WTC11 (cell line): ENCODE measurements at places on chromosomes 11 and 22. TPM values are rescaled to one million over a fixed set of nuclear protein-coding genes. Genes with fewer than 3 reads are reported as not detected.

- no peaks in the 10 kb centered on the region for H3K4me1 ChIP-seq
- DNase-seq: no peak
- no peaks in the 10 kb centered on the region for H3K27me3 ChIP-seq
- no peak overlapping the region for H3K4me3 ChIP-seq
- H3K27ac ChIP-seq: no peak overlapping the region
- no peaks in the 10 kb centered on the region for H3K36me3 ChIP-seq
Measured at GRCh38 chr11:1461826-1462697, 24.5 kb downstream of the MOB2 start.

DNA sequence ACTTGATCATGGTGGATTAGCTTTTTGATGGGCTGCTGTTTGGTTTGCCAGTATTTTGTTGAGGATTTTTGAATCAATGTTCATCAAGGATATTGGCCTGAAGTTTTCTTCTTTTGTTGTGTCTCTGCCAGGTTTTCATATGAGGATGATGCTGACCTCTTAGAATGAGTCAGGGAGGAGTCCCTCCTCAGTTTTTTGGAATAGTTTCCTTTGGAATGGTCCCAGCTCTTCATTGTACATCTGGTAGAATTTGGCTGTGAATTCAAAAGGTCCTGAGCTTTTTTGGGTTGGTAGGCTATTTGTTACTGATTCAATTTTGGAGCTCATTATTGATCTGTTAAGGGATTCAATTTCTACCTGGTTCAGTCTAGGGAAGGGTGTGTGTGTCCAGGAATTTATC lies 78.1 kb downstream of the CTSC start:
- peaks cover 80% of the 10 kb centered on the region for H3K36me3 ChIP-seq
- H3K27ac ChIP-seq: no peak overlapping the region
- no peak for DNase-seq

GRCh38 chr22:23763579-23763945 lies 772 bp downstream of the C22orf15 start:
- peak; percentile 70 for DNase-seq
- peaks cover 29% of the 10 kb centered on the region for H3K4me1 ChIP-seq
- peak overlapping the region; percentile 70; the same call in 1 of the 2 replicates for H3K27ac ChIP-seq
- peaks cover 5% of the 10 kb centered on the region for H3K27me3 ChIP-seq
- peaks cover 2% of the 10 kb centered on the region for H3K36me3 ChIP-seq
- peak overlapping the region; percentile 50; the same call in 1 of the 2 replicates for H3K4me3 ChIP-seq

- H3K4me3 ChIP-seq: no peak overlapping the region
- no peak overlapping the region for H3K27ac ChIP-seq
- H3K36me3 ChIP-seq: no peaks in the 10 kb centered on the region
- H3K27me3 ChIP-seq: no peaks in the 10 kb centered on the region
- DNase-seq: no peak
Measured at GRCh38 chr11:117837070-117837776, 12.7 kb upstream of the FXYD2 start.

DNA sequence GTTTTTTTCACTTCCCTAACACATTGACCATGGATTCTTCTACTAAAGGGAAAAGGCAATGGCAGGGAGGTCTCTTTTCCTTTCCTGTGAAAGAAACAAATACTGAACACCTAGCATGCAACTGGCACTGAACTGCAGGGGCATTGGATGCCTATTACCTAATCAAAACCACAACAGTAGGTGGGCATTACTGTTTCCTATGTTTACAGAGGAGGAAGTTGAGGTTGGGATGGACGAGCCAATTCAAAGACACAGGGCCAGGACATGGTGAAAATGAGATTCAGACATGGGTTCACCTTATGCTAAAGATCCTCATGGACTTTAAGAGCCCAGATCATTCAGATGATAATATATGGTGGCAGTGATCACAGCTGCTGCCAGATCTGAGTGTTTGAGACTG lies 407.0 kb downstream of the MIAT start:
- peaks cover 36% of the 10 kb centered on the region for H3K4me1 ChIP-seq
- H3K36me3 ChIP-seq: no peaks in the 10 kb centered on the region
- H3K27ac ChIP-seq: no peak overlapping the region
- no peak for DNase-seq
- no peak overlapping the region for H3K4me3 ChIP-seq

- peaks cover 3% of the 10 kb centered on the region; the same call in 1 of the 2 replicates for H3K4me1 ChIP-seq
- no peak for DNase-seq
- H3K27ac ChIP-seq: no peak overlapping the region; the same call in 1 of the 2 replicates
- H3K4me3 ChIP-seq: no peak overlapping the region
- H3K27me3 ChIP-seq: no peaks in the 10 kb centered on the region; the same call in 1 of the 2 replicates
- H3K36me3 ChIP-seq: no peaks in the 10 kb centered on the region
Measured at GRCh38 chr11:11039208-11039965, 181.5 kb upstream of the ZBED5 start.

DNA sequence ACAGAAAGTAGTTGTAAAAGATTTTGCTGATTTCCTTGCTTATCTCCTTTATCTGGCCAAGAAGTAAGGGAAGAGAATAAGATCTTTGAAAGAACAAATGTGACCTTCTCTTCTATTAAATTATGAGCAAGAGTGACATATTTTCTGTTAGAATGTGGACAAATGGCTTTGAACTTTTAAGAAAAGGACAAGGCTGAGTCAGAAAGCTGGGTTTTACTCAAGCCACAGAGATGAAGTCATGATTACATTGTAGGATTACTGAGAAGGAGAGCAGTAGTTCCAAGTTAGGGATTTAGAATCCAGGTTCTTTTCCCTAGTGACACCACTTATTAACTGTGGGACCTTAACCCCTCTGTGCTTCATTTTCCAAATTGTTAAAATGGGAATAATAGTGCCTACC lies 13.5 kb downstream of the CCDC90B start:
- no peak overlapping the region for H3K4me3 ChIP-seq
- no peaks in the 10 kb centered on the region for H3K4me1 ChIP-seq
- peaks cover 61% of the 10 kb centered on the region for H3K36me3 ChIP-seq
- H3K27ac ChIP-seq: no peak overlapping the region
- DNase-seq: no peak
- no peaks in the 10 kb centered on the region for H3K27me3 ChIP-seq

GRCh38 chr22:37544955-37545702 lies 15.2 kb upstream of the CDC42EP1 start:
- DNase-seq: peak; percentile 92
- no peaks in the 10 kb centered on the region; the same call in 1 of the 2 replicates for H3K27me3 ChIP-seq
- peak overlapping the region; percentile 74; the same call in 1 of the 2 replicates for H3K27ac ChIP-seq
- H3K4me3 ChIP-seq: peak overlapping the region; percentile 53
- H3K4me1 ChIP-seq: peaks cover 29% of the 10 kb centered on the region

DNA sequence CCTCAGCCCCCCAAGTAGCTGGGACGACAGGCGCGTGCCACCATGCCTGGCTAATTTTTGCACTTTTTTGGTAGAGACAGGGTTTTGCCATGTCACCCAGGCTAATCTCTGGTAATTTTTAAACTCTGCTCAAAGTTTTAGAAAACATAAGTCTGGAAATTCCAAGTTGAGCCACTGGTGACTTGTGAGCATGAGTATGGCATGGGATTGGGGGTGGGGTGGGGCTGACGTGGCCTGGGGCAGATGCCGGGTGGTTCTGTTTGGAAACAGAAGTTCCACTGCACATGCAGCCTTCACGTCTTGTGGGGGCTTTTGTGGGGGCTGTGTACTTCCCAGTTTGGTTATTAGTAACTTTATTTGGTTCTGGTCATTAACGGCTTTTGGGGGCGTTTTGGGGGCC lies 67.3 kb downstream of the PTPRJ start:
- no peak for DNase-seq
- H3K4me3 ChIP-seq: no peak overlapping the region
- peaks cover 51% of the 10 kb centered on the region for H3K4me1 ChIP-seq
- no peaks in the 10 kb centered on the region for H3K36me3 ChIP-seq

DNA sequence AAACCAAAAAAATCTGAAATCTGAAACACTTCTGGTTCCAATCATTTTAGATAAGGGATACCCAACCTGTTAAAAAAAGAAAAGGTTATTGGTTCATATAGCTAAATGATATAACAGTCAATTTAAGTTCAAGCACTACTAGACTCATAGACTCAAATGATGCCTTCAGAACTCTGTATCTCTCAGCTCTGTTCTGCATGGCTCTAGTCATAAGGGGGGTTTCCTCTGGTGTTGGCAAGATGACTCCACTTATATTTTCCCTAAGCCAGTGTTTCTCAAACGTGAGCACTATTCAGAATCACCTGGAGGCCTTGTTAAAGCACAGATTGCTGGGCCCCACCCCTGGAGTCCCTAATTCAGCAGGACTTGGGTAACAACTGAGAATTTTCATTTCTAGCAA lies 11.5 kb upstream of the RRAS2 start:
- H3K4me1 ChIP-seq: peaks cover 16% of the 10 kb centered on the region
- H3K27ac ChIP-seq: no peak overlapping the region
- no peak overlapping the region for H3K4me3 ChIP-seq
- DNase-seq: no peak

MPEG1 gene
- 0.05 to 0.09 TPM in 2 of 3 replicates, not detected in the other for total RNA-seq

DGAT2 gene
- total RNA-seq: 1.6 to 3.3 TPM (median 2.8 TPM) in 3 replicates

CARNS1 gene
- 1.3 to 2.6 TPM (median 2.4 TPM) in 3 replicates for total RNA-seq

SSTR3 gene
- 0.21 to 0.25 TPM (median 0.22 TPM) in 3 replicates for total RNA-seq
